ENCODE measurements at places on chromosomes 3 and 15.

- DNase-seq, result no peak
Measured at GRCh38 chr3:55824406-55824805, 337.3 kb upstream of the WNT5A start.

- DNase-seq, result no peak
Measured at GRCh38 chr15:48915861-48916260, 37.9 kb downstream of the EID1 start.

GRCh38 chr15:63418811-63419210 lies 37.2 kb upstream of the CA12 start:
- no peak for DNase-seq

GRCh38 chr3:5304789-5305683 lies 117.5 kb downstream of the EDEM1 start:
- no peak for DNase-seq

DNA sequence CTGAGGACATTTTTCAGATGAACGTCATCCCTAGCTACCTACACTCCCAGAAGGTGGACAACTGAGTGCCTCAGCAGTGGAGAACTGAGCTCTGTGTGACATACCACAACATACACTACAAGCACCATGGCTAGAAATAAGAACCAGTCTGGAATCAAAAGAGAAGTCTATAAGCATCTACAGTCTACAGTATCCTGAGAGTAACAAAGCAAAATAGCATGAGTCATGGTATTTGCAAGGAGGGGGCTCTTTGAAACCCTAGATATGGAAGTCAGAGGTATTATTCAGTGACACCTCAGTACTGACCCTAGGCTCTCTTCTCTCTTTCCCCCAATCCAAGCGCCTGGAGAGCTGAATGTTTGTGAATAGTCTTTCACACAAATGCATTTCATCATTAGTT lies 87.5 kb downstream of the TNIK start:
- DNase-seq, result no peak

- peak; percentile 38 for DNase-seq
Measured at GRCh38 chr3:138434276-138434874, at the start of gene ESYT3. Gene ESYT3, plus strand, starts transcription at chr3:138434616. Its CDS starts 183 bp downstream, at chr3:138434799.

GRCh38 chr3:45566196-45566595 lies 28.4 kb upstream of the LIMD1 start:
- DNase-seq, result no peak

DNA sequence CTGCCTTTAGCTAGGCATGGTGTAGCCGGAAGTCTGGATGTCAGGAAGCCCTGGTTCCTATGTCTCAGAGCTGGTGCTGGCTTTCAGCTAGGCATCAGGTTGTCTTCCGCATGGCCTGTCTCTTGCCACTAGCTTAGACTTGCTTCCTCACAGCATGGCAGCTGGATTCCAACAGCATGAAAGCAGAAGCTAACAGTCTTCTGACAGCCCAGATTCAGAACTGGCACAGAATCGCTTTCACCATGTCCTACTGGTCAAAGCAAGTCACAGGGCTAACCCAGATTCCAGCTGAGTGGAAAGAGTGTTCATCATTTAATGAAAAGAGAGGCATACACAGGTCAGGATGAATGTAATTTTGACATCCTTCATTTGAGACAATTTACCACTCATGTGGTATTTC lies 1050.5 kb downstream of the ROBO2 start:
- no peak for DNase-seq

GRCh38 chr15:60779718-60780503 lies 301.0 kb upstream of the ICE2 start:
- DNase-seq, result no peak

DNA sequence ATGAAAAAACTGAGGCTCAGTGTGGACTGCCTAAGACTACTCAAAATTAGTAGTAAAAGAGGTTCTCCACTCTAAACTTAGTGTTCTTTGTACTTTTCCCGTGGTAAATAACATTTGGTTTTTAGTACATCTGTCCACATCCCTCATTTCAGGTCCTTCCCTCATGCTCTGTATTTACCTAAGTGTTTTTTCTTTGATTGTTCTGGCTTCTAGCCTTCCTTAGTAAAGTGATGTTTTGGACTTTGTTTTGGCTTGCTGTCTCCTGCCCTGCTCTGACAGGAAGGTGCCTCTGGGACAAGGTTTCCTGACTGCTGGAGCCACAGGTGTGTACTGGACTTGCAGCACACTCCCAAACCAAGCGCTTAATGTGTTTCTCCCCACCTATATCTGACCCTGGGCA lies 29.9 kb upstream of the ALDH1A2 start:
- DNase-seq, result no peak

- DNase-seq, result peak; percentile 86
Measured at GRCh38 chr3:39383881-39384664, 903 bp downstream of the SLC25A38 start.

DNA sequence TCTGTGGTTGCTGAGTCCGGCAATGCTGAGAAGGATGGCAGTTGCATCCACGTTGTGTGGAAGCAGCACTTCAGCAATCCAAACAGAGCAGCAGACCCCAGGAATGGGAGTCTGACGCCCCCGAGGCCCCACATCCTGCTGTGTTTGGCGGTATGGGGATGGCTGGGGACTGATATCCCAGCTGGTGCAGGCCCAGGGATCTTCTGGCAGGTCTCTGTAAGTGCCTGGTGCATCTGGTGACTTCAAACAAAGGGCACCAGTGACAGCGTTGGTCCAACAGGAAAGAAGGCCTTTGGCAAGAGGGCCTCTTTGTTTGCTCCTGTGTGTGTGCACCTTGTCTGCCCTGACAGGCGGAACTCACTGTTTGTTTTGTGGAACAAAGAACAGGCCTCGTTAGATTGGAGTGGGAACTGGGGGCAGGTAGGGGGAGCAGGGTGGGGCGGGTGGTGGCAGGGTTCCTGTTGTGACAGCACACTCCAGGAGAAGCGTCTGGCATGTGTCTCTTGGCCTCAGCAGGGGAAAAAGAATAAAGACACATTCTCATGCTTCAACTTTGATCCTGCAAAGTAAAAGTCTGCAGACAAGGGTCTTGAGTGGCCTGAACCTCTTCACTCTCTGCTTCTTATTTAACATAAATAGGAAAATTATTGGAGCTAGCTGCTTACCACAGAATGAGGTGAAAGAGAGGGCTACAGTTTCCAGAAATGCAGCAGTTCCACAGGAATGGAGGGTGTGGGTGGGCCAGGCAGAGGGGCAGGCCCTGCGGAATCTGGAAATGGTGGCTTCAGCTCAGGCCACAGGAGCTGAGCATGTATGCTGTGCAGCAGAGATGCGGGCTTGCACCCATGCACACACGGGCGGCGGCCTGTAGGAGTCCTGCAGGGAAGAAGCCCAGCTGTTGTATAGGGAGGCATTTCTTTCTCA lies 94.5 kb upstream of the MYZAP start:
- no peak for DNase-seq

GRCh38 chr3:38724392-38724736 lies 74.9 kb upstream of the SCN5A start:
- no peak for DNase-seq

DNA sequence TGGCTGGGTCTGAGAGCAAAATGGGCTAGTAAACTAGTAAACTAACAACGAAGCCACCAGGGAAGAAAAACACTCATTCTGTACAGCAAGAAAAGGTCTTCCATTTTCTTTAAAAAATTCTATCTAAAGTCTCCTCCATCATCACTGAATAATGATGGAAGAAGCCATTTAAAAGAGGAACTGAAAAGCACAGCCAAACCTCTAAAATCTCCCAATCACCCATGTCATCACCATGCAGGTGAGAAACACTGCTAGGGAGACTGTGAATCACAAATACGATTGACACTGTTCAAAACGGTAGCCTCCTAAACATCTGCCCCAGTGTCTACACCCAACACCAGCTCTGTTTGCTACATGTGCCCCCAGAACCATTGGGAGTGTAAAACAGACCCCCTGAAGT lies 140.4 kb downstream of the RORA start:
- DNase-seq, result no peak

DNA sequence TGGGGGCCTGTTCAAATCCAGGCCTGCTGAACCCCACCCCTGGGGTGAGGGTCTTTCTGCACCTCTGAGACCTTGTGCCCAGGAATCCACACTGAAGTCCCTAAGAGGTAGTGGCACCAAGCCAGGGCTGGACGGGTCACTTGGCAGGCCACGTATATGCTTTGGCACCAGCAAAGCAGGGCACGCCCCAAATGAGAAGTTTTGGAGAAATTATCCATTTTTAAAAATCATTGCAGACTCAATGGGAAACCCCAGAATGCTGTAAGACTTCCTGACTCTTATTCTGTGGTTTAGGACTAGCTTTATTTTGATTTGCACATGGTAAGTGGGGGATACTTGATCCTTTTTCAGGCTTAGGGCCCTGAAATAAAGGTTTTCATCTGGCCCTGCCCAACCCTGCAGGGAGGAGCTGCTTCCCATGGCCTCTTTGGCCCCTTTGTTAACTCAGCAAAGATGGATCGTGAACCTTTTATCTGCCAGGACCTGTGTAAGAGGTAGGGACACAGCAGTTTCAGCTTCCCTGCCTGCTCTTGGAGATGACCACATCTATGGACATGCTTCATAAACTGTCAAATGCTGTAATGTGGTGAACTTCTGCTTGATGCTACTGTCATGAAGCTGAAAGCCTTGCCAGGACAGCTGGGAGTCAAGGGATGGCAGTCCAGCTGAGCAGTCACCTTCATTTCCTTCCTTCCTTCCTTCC lies 88.0 kb downstream of the HMG20A start:
- DNase-seq, result no peak

DNA sequence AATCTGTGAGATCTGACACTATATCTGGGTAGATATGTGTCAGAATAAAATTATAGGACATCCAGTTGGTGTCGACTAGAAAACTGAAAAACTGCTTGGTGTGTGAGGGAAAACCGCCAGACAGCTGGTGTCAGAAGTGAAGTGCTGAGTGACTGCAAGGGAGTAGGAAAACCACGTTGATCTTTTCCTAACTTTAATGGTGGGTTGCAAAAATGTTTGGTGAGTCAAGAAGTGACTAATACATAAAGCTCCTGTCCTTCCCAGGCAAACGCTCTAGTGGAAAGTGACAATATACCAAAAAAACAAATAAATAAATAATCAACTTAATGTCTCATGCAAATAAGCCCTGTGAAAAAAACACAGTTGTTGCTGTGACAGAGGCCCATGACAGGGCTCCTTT lies 7.3 kb upstream of the CD96 start:
- DNase-seq, result no peak

DNA sequence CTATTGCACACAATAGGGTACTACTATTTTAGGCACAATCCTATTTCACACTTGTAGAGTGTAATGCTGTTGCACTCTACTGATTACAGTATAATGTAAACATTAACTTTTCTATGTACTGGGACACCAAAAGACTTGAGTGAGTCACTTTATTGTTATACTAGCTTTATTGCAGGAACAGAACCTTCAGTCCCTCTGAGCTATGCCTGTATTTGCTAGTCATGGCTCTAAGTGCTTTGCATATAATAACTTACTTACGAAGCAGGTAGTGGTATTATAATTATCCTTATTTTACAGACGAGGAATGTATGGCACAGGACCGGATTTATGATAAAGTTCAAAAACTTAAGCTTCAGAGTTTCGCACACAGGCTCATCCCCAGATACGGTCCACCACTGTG lies 106.6 kb upstream of the SLC6A6 start:
- DNase-seq, result no peak

DNA sequence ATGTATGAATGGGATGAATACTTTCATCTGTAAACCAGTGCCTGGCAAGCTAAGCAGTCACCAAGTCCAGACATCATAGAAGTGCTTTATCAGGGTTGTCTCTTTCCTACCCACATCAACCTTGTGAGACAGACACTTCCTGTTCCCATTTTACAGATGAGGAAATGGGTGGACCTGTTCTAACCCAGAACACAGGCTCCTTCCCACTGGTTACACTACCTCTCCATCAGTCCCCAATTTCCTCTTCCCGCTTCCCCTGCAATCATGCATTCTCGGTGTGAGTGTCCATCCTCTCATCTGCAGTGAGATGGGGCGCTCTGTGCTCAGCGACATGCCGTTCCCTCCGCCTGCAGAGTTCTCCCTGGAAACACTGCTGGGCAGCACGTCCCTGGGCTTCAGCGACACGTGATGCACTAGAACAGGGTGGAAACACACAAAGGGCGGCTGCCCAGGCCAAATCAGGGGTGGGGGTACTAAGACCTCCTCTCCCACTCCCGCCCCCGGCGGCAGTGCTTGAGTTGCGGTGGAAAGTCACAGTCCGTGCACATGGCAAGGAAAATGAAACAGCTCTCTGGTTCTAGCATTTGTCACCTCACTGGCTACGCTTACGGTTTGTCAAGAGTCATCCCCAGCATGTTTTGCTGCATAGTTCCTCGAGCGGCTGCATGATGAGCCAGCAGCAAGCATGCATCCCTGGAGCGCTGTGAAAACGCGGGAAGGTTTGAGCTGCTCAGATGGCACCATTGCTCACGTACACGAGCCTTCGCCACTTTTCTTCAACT lies 201.1 kb downstream of the ADAMTS17 start:
- DNase-seq, result no peak

DNA sequence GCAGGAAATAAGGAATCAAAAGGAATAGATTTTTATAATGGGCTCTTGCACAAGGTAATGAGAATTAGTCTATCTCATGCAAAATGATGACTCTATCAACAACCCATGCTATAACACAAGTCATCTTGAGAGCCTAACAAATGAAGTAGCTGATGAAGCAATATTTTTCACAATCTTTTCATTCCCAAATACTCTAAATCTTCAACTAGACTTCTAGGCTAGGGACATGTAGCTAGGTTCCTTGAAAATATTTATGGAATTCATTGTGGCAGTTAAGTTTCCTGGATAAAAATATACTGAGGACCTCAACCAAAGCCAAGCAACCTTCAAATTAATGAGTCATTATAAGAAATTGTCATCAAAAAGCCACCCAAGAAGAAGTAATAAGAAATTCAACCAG lies 55.4 kb downstream of the DCBLD2 start:
- no peak for DNase-seq

- DNase-seq, result no peak
Measured at GRCh38 chr3:189132231-189132671, 39.5 kb upstream of the TPRG1 start.

GRCh38 chr15:43625106-43625505 lies 6.5 kb upstream of the STRC start:
- no peak for DNase-seq

DNA sequence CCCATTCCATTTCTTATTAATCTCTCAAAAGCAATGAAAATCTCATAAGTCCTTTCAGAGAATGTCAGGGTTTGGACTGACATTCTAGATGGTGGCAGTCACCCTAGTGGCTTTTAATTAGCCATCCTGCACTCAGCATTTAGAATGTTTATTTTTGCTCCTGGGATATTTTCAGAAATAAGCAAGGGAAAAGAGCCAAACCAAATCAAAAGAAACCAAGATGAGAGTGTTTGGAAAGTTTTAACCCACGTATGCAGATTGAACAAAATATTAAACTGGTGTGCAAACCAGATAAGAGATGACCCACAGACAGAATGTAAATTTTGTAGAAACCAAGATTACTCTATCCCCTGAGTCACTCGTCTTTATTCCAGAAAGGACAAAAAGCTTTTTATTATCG lies 275.8 kb downstream of the SQOR start:
- DNase-seq, result no peak

GRCh38 chr15:85976986-85977385 lies 102.7 kb upstream of the AGBL1 start:
- DNase-seq, result no peak

- no peak for DNase-seq
Measured at GRCh38 chr3:168117059-168117458, 21.3 kb upstream of the GOLIM4 start.

- DNase-seq, result no peak
Measured at GRCh38 chr15:76903251-76903681, 1.9 kb downstream of the SCAPER start.

GRCh38 chr3:46609944-46610722 lies 2.2 kb upstream of the FAM240A start:
- no peak for DNase-seq

GRCh38 chr3:101941318-101942040 lies 92.2 kb downstream of the NFKBIZ start:
- no peak for DNase-seq

All from right renal pelvis (tissue), 4 donors.